Endothelial cell (in vitro differentiated cells): ENCODE measurements at places on chromosomes 1 and 21.

- no peak overlapping the region for H3K27ac ChIP-seq
- H3K27me3 ChIP-seq: peaks cover 3% of the 10 kb centered on the region
- no peaks in the 10 kb centered on the region for H3K36me3 ChIP-seq
- DNase-seq: no peak
Observed at GRCh38 chr1:220410611-220411010, 117.3 kb upstream of the MARK1 start.

DNA sequence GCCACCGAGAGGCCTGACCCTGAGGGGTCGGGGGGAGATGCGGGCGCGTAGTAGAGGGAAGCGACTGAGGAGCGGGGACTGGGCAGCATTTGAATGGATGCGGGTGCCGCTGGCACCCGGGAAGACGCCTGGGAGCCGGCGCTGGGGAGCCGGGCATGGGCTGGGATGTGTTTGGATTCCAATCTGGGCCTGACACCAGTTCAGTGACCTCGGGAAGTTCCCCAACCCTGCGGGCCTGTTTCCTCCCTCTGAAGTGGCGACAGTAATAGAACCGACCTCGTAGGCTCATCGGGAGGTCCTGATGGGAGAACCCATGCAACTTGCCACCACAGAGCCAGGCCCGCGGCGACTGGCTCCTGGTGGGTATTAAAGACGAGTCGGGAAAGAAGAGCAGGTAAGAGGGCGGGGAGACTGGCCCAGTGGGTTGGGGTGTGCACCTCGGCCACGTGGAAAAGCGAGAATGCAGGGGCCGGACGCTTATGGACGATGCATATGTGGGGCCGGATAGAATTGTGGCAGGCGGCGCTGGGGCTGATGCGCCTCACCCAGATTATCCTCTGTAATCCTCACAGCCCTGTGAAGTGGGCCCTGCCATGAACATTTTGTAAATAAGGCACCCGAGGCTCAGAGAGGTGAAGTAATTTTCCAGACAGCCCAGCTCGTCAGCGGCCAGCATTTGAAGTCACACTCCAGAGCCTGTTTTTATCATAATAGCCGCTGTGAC is 105.8 kb downstream of the SLC16A1 start:
- peaks cover 6% of the 10 kb centered on the region for H3K4me1 ChIP-seq
- H3K27me3 ChIP-seq: peaks cover 7% of the 10 kb centered on the region
- H3K4me3 ChIP-seq: peak overlapping the region; percentile 65
- no peak overlapping the region for H3K27ac ChIP-seq

- DNase-seq: no peak
- no peak overlapping the region for H3K27ac ChIP-seq
- no peaks in the 10 kb centered on the region for H3K4me1 ChIP-seq
Observed at GRCh38 chr1:86370601-86371022, 25.5 kb downstream of the ODF2L start.

DNA sequence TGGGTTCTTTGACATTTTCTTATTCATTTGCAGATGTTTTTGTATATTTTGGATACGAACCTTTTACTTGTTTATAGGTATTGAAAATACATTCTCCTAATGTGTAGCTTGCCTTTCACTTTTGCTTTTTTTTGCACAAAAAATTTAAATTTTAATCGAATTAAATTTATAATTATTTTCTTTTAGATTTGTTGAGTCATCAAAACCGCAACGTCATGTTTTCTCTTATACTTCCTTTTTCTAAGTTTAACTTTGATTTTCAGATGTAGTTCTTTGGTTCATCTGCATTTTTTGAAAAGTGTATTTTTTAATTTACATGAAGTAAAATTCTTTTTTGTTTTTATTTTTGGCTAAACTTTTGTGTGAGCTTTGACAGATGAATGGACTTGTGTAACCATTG is 243.7 kb upstream of the DPYD start:
- H3K27me3 ChIP-seq: no peaks in the 10 kb centered on the region
- H3K36me3 ChIP-seq: no peaks in the 10 kb centered on the region
- DNase-seq: no peak
- H3K4me1 ChIP-seq: no peaks in the 10 kb centered on the region
- H3K27ac ChIP-seq: no peak overlapping the region

DNA sequence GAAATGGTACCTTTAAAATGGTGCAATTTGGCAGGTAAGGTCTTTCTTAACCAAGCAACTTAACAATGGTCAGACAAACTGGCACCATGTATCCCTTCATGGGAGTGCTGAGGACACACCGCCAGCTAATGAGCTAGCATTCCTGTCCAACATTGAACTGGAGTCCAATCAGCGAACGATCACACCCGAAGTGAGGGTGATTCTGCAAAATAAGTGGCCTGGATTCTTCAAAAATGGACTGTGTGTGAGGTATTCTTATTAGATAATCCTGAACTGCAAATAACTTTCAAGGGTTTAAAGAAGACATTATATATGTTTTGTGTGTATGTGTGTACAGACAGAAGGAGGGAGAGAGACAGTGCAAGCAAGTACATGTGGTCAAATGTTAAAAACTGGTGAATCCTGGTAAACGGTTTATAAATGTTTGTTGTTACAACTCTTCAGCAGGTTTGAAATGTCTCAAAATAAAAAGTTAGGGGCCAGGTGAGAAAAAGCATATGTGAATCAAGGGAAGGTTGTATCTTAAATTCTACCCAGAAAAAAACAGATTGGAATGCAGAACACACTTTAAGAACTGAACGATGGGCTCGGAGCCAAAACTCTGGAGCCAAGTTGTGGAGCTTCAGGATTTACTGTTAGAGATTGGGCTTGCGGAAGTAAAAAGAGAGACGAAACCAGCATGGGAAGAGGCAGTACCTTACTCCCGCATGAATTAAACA is 20.9 kb downstream of the GADD45A start:
- peaks cover 3% of the 10 kb centered on the region for H3K4me1 ChIP-seq
- H3K27ac ChIP-seq: no peak overlapping the region
- DNase-seq: no peak
- H3K36me3 ChIP-seq: no peaks in the 10 kb centered on the region
- H3K4me3 ChIP-seq: no peak overlapping the region

DNA sequence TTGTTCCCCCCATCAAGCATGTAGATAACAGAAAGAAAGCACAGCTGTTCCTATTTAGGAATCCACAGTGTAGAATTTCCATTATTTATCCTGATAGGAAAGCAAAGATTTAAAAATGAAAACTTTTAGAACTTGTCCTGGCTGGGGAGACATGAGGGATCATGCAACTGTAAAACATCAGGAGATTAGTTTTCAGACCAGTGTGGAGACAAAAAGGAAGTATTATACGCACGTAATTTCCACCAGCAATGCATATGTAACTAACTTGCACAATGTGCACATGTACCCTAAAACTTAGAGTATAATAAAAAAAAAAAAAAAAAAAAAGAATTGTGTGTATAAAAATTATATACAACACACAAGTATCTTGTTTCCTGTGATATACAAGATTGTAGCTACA is 172.4 kb downstream of the NEGR1 start:
- no peak overlapping the region for H3K27ac ChIP-seq
- peaks cover 3% of the 10 kb centered on the region for H3K27me3 ChIP-seq
- DNase-seq: no peak
- H3K36me3 ChIP-seq: no peaks in the 10 kb centered on the region

DNA sequence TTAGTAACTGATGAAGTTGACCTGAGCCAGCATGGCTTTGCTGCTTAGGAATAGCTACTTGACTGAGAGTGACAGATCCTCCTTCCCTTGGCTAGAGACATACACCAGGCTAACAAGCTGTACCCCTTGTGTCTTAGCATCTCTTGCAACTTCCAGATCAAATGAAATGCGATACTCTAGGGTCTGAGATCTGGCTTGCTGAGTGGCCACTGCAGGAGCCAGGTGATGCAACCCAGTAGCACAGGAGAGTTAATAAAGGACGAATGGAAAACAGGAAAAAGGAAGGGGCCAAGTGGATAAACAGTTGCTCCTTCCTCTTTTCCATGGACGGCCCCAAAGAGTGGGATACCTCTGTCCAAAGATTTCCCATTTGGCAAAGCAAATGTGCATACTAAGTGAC is 38.2 kb downstream of the ASTN1 start:
- H3K4me1 ChIP-seq: peaks cover 16% of the 10 kb centered on the region
- peaks cover 17% of the 10 kb centered on the region for H3K36me3 ChIP-seq
- DNase-seq: no peak

DNA sequence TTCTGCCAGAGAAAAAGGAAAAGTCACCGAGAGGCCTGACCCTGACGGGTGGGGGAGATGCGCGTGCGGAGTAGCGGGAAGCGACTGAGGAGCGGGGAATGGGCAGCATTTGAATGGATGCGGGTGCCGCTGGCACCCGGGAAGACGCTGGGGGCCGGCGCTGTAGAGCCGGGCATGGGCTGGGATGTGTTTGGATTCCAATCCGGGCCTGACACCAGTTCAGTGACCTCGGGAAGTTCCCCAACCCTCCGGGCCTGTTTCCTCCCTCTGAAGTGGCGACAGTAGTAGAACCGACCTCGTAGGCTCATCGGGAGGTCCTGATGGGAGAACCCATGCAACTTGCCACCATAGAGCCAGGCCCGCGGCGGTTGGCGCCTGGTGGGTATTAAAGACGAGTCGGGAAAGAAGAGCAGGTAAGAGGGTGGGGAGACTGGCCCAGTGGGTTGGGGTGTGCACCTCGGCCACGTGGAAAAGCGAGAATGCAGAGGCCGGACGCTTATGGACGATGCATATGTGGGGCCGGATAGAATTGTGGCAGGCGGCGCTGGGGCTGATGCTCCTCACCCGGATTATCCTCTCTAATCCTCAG is 642 bp upstream of the SLC16A1 start:
- peaks cover 4% of the 10 kb centered on the region for H3K27me3 ChIP-seq
- H3K4me1 ChIP-seq: peaks cover 30% of the 10 kb centered on the region
- H3K27ac ChIP-seq: peak overlapping the region; percentile 79
- H3K36me3 ChIP-seq: peaks cover 4% of the 10 kb centered on the region
